Right kidney (tissue), 9 donors: ENCODE measurements at places on chromosomes 16 and 17.

- DNase-seq: no peak
Observed at GRCh38 chr16:83215406-83216001, 588.7 kb downstream of the CDH13 start.

DNA sequence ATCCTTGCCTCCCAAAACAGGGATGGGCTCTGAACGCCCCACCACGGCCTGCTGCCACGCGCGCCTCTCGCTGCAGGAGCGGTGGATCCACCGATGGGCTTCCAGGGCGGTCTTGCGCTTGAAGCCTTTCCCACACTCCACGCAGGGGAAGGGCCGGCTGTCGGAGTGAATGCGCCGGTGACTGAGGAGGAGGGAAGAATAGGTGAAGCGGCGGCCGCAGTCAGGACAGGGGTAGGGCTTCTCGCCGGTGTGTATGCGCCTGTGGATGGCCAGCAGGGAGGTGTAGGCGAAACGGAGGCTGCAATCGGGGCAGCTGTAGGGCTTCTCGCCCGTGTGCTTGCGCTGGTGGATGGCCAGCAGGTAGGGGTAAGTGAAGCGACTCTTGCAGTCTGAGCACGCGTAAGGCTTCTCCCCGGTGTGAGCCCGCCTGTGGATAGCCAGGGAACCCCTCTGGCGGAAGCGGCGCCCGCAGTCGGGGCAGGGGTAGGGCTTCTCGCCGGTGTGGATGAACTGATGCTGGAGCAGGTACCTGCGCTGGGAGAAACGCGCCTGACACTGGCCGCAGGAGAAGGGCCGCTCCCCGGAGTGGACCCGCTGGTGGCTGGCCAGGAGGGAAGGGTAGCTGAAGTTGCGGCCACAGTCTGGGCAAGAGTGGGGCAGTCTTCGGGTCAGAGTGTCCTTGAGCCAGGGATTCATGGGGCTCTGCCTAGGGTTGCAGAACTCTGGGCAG, 2.7 kb downstream of the ZNF785 start:
- DNase-seq: no peak

DNA sequence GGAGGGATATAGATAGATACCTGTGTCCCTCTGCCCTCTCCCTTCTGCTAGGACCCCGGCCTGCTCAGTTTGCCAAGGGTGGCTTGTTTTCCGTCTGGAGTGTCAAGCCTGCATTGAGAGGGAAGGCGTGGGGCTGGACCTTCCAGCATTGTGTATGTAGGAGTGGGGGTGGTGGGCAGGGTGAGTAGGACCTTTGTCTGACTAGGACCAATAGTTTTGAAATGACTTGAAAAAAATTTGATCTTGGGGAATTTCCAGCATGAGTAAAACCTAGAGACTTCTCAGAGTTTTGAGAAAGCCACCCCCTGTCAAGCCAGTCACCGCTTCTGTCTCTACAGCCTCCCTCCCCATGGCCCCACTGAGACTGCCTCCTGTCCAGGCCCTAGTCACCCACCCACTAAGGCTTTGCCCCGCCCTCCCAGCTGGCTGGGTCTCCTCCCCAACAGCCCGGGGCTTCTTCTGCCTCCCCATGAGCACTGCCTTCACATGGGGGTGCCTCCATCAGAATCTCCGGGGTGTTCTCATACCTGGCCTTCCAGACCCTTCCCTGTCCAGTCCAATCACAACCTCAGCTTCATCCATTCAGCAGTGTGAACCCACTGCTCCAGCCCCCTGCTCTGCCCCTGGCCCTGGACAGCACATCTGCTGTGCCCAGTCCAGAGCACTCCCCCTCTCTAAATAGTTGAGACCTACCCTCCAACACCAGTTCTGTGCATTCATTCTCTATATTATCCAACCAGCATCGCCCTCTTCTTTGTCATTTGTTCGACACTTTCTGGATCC, 207.0 kb downstream of the MSI2 start:
- no peak for DNase-seq

- DNase-seq: no peak
Observed at GRCh38 chr16:30663820-30664219, 5.6 kb downstream of the FBRS start.

- no peak for DNase-seq
Observed at GRCh38 chr16:2825049-2825742, 4.9 kb upstream of the ZG16B start.

GRCh38 chr16:29014561-29015069, 29.8 kb downstream of the LAT start:
- DNase-seq: no peak

DNA sequence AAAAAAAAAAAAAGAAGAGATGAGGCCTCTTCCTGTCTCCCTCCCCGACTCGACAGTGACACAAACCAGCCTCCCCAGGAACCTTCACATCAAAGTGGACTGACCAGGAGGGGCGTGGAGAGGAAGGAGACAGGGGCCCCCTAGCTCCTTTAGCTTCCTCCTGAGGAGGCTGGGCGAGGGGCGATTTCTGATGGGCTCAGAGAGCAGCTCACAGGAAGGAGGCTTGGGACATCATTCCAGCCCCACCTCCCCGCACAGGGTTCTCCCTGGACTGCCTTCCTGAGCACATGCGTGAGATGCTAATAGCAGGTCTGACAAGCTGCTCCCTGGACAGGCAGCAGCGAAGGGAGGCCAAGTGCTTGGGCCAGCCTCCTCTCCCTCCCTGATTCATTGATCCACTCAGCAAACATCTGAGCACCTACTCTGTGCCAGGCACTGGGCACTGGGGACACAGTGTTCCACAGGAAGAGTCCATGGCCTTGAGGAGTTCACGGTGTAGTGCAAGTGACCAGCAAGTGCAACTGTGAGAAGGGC, 14.4 kb upstream of the DOK4 start:
- DNase-seq: no peak

- no peak for DNase-seq
Observed at GRCh38 chr16:28532940-28533647, 5.7 kb downstream of the NUPR1 start.

- DNase-seq: no peak
Observed at GRCh38 chr17:11797803-11798202, 199.5 kb downstream of the ZNF18 start.

GRCh38 chr17:60846175-60846574, 168.5 kb downstream of the BCAS3 start:
- no peak for DNase-seq
